Cortex of kidney (tissue), 1 donor: ENCODE measurements at places on chromosomes 11 and 22.

GRCh38 chr22:48450188-48450825 lies 1377.4 kb downstream of the BRD1 start:
- no peak for DNase-seq

- DNase-seq, result no peak
Observed at GRCh38 chr22:22168941-22169867, 75.4 kb upstream of the VPREB1 start.

GRCh38 chr11:73387594-73388264 lies 11.5 kb downstream of the RELT start:
- no peak for DNase-seq

DNA sequence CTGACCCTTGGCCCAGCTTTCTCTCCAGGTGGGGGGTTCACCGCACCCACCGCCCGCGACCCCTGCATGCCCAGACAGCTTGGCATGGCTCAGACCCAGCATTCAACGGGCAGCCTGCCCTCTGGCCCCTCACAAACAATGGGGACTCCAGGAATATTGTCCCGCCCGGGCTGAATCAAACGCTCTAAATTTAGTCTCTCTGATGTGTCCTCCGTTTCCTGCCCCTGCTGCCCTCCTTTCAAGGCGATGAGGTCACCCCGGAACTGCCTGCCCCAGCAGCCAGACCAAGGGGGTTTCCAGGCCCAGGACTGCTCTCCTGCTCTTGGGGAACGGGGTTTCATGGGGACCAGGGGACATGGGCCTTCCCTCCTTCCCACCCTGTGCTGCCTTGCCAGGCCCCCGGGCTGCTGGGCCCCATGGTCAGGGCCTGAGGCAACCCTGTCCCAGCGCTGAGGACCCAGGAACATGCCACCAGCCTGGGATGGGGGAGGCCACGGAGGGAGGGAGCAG lies 10.1 kb upstream of the PDGFB start:
- DNase-seq, result no peak

GRCh38 chr22:20002128-20002527 lies 14.5 kb downstream of the ARVCF start:
- DNase-seq, result no peak

- DNase-seq, result no peak
Observed at GRCh38 chr11:34346551-34346950, 11.3 kb downstream of the ABTB2 start.
